Mesenteric fat pad (tissue), 1 donor: ENCODE measurements at places on chromosomes 16 and 17. TPM values are rescaled to one million over a fixed set of nuclear protein-coding genes. Genes with fewer than 3 reads are reported as not detected.

NHLRC4 gene
- 1.3 TPM for total RNA-seq

CACNG3 gene
- total RNA-seq, result not detected

CA5A gene
- total RNA-seq, result not detected

SEZ6 gene
- total RNA-seq, result not detected

ICAM2 gene
- total RNA-seq, result 75.2 TPM

GID4 gene
- total RNA-seq, result 17.4 TPM

GRCh38 chr16:87254296-87254695, 62.9 kb downstream of the C16orf95 start:
- DNase-seq, result no peak

DNA sequence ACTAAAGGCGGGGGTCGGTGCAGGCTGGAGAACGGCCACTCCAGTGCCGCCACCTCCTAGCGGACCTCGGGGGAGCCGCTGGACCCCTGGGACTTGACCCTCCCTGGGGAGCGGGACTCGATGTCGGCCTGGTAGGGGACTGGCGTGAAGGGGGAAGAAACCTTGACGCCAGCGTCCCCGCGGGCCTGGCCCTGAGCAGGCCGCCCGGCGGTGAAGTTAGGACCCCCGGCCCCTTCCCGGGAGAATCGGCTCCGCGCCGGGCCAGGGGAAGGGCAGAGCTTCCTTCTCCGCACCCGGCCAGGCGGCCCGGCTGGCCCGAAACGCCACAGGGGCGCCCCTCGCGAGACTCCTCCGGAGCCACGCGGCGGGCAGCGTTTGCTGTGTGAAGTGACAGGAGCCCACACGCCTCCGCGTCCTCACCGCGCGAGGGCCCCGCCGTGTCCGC, 389 bp downstream of the DUS1L start:
- no peak for DNase-seq

DNA sequence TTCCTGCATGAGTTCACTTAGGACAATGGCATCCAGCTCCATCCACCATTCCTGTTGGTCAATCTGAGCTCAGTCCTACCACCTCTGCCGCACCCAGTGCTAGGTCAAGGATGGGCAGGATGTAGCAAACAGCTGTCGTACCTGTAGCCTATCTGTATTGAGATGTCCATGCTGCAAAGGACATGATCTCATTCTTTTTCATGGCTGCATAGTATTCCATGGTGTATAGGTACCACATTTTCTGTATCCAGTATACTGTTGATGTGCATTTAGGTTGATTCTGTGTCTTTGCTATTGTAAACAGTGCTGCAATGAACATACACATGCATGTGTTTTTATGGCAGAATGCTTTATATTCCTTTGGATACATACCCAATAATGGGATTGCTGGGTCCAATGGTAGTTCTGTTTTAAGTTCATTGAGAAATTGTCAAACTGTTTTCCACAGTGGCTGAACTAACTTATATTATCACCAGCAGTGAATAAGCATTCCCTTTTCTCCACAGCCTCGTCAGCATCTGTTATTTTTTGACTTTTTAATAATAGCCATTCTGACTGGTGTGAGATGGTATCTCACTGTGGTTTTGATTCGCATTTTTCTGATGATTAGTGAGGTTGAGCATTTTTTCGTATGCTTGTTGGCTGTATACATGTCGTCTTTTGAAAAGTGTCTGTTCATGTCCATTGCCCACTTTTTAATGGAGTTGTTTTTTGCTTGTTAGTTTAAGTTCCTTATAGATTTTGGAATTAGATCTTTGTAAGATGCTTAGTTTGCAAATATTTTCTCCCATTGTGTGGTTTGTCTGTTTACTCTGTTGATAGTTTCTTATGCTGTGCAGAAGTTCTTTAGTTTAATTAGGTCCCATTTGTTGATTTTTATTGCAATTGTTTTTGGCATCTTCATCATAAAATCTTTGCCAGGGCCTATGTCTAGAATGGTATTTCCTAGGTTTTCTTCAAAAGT, 7.2 kb upstream of the MRTFB start:
- DNase-seq, result no peak

DNA sequence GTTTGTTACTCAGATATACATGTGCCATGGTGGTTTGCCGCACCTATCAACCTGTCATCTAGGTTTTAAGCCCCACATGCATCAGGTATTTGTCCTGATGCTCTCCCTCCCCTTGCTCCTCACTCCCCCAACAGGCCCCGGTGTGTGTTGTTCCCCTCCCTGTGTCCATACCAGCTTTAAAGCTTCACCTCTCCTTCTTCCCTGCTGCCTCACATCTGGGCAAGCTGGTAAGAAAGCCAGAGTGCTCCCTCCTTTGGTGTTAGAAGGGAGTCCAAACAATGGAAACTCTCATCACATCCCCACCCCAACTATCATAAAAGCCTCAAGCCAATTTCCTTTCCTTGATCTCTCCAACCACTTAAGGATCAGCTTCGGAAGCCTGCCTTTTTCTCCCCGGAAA, 1115.6 kb upstream of the GOT2 start:
- DNase-seq, result no peak

- no peak for DNase-seq
These were observed 91.6 kb upstream of the DNAH9 start for GRCh38 chr17:11506635-11507034.

DNA sequence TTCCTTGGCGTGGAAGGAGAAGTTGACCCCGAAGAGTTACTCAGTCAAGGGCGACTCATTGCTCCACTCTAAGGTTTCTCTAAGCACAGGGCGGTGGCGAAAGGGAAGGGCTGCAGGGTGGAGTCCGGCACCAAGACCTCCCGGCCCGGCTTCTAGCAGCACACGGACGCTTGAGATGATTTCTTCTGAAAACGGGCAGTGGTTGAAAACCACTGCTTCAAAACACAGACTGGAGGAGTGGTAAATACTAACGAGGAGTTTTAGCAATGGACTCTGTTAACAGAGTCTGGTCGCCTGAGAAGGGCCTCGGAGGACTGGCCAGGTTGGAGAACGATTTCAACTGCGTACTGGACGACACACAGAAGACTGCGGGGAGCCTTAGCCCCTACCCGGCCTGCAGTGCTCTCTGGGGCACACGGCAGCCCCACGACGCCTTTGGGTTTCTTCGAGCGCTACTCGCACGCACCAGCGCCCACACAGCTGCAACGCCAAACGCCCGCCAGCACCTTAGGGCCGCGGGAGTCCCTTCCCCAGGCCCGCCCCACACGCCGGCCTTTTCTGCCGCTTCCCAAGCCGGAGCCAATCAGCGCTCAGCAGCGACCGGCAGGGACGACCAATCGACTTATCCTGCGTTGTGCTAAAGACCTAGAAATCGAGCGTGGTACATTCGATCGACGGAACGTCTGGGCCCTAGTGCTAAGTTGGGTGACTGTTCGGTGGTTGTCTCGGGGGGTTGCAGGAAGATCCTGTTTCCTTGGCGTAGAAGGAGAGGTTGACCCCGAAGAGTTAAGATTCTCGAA, 14.4 kb upstream of the CA4 start:
- DNase-seq, result peak; percentile 94

- DNase-seq, result no peak
These were observed 3.9 kb downstream of the TIMM22 start for GRCh38 chr17:1000597-1001461.

DNA sequence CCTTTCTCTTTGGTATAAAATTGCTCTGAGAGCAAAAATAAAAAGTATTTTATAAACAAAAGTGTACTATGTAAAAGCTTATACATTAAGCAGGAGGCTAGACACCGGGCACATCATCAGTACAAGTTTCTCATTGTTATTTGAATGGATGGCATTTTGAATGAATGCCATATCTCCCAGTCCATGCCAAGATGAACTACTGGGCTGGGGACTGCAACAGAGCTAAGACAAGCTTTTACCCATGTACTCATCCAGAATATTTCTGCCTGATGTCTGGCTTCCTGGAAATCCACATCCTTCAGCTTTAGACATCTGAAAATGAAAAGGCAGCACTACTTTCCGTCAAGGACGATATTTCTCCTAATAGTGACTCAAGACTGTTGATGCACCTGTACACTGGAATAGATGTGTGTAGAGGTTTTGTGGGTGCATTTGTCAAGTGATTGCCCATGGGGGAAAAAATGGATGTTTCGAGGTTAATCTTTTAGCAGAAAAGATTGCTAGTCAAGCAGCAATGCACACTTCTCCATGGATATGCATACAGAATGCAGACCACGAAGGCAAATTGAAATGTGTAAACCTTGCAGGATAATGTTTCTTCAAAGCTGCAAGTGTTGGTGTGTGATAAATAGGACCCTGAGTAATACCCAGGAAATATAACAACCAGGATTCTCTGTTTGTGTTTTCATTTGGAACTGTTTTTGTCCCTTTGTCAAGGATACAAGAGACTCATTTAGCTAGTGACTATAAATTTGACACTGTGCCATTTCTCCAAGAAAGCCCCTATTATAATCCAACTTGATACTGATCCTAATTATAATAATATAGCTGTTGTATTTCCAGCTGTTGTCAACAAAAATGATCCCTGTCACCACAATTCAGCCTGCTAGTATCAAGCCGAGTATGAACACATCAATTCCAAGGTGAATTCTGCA, 173.8 kb downstream of the CDH8 start:
- DNase-seq, result no peak

DNA sequence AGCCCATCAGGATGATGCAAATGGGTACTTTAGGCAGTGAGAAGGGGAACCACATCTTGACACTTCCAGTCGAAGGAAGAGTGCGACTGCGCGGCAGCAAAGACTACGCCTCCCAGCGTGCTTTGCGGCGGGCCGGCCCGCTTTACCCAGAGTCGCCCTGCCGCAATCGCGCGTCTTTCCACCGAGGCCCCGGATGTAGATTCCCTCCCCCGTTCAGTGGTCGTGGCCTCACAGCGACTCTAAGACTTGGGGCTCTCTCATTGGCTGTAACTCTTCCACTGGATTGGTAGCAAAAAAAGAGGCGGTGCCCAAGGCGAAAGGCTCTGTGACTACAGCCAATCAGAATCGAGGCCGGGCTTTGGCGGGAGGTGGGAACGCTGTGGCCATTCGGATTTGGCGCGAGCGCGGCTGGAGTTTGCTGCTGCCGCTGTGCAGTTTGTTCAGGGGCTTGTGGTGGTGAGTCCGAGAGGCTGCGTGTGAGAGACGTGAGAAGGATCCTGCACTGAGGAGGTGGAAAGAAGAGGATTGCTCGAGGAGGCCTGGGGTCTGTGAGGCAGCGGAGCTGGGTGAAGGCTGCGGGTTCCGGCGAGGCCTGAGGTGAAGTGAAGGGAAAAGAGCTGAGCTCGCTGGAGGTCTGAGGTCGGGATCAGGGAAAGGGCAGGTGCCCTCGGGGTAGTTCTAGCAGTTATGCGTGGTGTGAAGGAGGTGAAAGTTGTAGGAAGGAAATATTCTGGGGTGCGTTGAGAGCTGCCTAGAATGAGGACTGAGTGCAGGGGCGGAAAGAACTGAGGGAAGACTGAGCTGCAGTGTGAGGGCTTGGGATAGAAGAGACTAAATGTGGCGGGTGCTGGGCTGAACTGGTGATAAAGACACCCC, at the start of gene CDC6:
TSS of gene CDC6 (plus strand) at position 386 of the 876 bp plus-strand sequence. CDS start 1,542 bp downstream, outside the sequence.
- peak; percentile 98 for DNase-seq

- no peak for DNase-seq
These were observed 107.2 kb downstream of the ANKFN1 start for GRCh38 chr17:56260376-56261002.

DNA sequence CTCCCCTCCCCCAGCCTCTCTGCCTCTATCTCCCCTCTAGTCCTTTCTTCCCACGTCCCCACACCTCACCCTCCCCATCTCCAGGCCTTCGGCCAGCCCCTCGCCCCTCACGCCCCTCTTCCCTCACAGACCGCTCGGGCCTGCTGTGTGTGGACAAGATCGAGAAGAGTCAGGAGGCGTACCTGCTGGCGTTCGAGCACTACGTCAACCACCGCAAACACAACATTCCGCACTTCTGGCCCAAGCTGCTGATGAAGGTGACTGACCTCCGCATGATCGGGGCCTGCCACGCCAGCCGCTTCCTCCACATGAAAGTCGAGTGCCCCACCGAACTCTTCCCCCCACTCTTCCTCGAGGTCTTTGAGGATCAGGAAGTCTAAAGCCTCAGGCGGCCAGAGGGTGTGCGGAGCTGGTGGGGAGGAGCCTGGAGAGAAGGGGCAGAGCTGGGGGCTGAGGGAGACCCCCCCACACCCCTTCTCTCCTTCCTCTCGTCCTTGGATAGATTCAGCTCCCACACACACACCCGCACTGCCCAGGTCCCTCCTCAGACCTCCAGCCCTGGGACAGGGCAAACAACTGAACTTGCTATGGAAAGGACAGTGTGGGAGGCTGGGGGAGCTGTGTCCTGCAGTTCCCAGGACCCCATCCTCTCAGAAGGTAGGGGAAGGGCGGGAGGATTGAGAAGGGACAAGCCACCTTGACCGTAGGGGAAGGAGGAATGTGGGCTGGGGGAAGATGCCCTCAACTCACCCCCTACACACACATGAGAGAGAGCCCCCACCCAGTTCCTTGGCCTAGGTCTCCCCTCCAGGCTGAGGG, 11.1 kb downstream of the NR1D1 start:
- no peak for DNase-seq
